ENCODE measurements at places on chromosomes 13 and 19.

DNA sequence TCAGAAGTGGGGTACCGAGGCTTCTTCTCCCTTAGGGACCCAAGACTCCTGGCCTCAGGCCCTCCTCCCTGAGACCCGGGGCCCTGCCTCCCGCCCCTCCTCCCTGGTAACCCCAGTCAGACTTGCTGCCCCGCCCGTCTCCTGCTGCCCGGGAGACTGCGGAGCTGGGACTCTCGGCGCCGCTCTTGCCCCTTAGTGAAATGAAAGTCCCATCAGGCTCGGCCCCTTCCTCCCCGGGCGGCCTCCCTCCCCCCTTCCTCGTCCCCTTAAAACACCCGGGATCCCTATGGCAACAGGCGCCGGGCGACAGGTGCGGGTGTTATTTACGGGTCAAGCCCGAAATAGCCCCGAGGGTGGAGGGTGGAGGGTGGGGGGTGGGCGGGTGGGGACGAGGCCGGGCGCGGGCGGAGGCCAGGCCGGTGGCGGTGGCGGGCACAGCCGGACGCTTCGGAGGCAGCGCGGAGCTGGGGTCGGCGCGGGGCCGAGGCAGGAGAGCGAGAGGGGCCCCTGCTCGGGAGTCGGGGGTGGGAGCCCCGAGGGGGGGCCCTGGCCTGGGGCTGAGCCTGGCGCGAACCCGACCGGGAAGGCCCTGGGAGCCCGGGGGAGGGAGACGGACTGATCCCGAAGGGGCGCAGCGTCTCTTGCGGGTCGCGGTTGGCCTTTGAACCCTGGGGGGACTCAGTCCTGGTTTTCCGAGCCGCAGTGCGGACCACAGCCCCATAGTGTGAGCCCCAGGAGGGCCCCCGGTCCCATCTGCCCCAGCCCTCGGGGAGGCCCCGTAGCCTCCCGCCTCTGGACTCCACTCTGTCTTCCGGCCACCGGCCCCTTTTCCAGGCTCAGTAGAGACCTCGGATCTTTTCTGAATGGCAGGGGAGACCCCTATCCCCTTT lies at the start of gene CACNG6:
CACNG6 (plus strand) TSS at position 414 of the 890 bp plus-strand sequence. CDS start 1,241 bp downstream, outside the sequence.
- no peak for DNase-seq

DNA sequence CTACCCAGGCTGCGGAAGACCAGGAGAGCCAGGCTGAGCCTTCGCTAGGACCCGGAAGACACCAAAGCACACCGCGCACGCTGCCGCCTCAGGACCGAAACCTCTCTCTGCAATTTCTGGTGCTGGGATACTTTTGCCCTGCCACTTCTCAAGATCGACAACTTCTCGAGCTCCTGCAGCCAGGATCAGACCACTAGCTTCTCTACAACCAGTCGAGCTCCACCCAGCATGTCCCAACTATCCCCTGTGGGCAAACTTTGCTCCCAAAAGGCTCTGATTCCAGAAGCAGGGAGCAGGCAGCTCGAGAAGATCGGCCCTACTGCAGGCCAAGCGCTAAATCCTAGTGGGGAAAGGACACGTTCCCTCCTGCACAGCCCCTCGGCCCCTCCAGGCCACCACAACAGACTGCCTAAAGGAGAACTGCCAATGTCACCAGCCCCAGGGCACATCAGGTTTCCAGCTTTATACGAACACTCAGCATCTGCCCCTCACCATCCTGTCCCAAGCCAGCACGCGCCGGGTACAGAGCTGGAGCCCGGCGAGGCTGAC lies 979 bp downstream of the AKAP8 start:
- DNase-seq: no peak

DNA sequence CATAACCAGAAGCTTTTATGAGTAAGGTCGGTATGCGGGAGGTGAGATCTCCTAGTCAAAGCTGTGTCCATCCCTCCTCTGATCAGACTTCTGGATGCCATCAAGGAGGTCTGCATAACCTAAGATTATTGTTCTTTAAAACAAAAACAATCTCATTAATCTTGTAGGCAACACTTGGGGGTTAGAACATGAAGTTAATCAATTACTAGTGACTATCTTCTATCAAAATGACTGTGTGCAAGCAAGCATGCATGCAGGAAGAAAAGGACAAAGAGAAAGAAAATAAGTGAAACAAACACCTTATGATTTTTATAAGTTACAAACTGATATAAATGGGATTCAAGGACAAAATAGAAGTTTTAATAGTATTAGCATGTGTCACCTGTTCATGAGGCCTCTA lies 2435.9 kb upstream of the PCDH20 start:
- DNase-seq: no peak

DNA sequence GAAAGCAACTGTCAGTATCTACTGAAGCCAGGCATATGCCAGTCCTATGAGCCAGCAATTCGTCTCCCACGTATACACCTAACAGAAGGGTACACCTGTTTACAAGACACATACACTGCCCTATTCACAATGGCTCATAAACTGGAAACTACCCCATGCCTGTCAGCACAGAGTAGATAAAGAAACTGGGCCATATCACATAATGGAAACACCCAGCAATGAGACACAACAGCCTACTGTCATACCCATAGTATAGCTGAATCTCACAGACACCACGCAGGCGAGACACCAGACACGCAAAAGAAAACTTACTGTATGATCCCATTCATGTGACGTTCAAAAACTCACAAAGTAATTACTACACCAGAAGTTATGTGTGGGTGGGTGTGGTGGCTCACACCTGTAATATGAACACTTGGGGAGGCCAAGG lies 15.7 kb downstream of the NOSIP start:
- DNase-seq: no peak

DNA sequence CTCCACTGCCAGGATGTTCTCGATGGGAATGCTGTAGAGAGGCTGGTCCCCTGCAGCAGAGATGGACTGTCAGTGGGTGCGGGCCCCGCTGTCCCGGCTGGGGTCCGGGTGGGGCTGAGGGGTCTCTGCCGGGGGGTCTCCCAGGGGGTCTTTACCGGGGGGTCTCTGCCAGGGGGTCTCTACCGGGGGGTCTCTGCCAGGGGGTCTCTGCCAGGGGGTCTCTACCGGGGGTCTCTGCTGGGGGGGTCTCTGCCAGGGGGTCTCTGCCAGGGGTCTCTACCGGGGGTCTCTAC lies 25.7 kb upstream of the C13orf46 start:
- no peak for DNase-seq

DNA sequence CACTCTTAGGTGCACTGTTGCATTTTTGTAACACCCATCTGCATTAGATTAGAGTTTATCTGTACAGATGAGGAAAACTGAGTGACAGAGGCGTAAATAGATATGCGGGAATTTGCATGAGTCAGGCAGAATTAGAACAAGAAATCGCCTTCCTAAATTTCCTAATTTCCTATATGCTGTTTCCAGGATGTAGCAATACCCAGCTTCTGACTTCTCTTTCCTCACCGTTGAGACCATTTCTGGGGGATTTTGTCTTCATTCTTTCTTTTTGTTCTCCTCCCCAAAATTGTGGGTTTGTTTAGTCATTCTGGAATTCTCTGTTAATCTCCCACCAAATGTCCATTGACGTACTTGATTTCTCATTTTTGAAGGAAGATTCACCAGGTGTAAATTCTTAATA lies 10.6 kb upstream of the ZNF792 start:
- no peak for DNase-seq

DNA sequence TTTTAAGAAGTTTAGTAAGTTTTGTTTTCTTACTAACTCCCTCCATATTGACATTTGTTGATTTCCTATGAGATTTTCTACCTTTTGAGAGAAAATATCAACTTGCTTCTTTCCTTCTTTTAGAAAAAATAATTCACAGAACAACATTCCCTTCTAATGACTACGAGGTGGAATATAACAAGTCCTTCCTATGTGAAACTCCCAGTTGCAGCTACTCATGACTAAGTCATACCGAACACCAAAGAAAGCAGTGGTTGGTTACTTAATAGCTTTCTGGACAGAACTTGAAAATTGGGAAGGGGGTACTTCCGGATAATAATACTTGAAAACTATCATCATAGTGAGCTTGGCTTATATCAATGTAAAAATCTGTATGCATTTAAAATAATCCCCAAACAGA lies 144.8 kb downstream of the DACH1 start:
- DNase-seq: no peak

- no peak for DNase-seq
Observed at GRCh38 chr13:77623806-77624205, 73.7 kb upstream of the SLAIN1 start.

DNA sequence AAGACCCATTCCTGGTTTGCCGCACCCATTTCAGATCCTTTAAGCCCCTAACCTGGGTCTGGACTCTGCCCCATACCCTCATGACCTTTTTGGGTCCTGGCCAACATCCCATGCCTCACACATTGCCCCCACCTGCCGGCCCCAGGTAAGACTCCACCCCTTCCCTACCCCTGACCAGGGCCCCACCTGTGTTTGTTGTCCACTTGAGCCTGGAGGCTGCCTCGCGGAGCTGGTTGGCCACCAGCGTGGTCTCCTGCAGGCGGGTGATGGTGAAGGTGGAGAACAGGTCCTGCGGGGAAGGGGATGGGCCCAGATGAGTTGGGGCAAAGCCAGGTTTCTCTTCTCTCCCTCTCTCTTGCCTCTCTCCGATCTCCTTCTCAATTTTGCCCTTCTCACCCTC lies 19.5 kb downstream of the MAN2B1 start:
- DNase-seq: no peak

DNA sequence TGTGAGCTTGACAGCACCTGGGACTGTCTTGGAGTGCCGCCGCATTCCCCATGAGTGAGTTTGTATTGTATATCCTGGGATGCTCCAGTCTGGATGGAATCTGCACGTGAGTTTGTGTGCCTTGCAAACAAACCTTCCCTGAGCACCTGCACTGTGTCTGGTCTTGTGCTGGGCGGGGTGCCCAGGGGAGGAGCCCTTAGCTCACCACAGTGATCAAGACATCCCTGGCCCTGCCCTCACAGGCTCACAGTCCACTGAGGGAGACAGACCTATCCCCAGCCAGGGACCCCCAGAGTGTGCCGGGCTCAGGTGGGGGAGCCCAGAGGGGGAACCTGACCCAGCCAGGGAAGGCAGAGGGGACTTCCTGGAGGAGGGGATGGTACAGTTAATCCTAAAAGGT lies 1.7 kb upstream of the BCAM start:
- no peak for DNase-seq

- no peak for DNase-seq
Observed at GRCh38 chr19:3335431-3336350, 30.7 kb upstream of the NFIC start.

- DNase-seq: no peak
Observed at GRCh38 chr19:47860602-47861297, 1.7 kb downstream of the TPRX2 start.

DNA sequence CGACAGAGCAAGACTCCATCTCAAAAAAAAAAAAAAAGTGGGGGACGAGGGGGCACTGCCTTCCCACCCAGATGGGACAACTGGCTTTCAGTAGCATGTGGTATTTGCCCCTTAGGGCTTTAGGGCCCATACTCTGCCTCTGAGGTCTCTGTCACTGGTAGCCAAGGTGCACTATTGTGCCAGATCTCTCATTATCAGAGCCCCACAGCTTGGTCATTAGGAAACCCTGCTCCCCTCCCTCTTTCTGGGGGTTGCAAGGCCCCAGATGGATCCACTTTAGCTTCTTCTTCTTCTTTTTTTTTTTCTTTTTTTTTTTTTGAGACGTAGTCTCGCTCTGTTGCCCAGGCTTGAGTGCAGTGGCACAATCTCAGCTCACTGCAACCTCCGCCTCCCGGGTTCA lies 11.2 kb upstream of the ZNF358 start:
- DNase-seq: no peak

GRCh38 chr19:38946229-38947010 lies 15.7 kb downstream of the MRPS12 start:
- no peak for DNase-seq

DNA sequence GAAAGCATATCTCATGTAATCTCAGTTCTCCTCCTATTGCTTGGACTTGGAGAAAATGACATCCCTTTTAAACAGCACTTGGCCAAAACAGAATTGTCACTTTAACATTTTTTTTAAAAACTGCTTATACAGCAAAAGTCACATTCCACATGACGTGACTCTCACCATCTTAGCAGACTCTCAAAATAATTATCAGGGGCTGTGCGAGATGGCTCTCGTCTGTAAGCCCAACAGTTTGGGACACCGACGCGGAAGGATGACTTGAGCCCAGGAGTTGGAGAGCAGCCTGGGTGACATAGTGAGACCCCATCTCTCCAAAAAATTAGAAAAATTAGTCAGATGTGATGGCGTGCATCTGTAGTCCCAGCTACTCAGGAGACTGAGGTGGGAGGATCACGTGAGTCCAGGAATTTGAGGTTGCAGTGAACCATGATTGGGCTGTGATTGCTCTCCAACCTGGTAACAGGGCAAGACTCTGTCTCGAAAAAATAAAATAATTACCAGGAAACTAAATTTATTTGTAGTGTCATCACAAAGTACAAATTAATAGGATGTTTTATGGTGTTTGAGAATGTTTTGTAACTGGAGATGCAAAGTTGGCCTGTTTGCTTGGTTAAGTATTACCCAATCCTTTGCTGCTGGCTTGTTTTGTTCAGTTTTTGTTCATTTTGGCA lies 8.8 kb downstream of the SAFB start:
- DNase-seq: no peak

GRCh38 chr13:113407531-113408393 lies 43.8 kb upstream of the GRTP1 start:
- DNase-seq: no peak

DNA sequence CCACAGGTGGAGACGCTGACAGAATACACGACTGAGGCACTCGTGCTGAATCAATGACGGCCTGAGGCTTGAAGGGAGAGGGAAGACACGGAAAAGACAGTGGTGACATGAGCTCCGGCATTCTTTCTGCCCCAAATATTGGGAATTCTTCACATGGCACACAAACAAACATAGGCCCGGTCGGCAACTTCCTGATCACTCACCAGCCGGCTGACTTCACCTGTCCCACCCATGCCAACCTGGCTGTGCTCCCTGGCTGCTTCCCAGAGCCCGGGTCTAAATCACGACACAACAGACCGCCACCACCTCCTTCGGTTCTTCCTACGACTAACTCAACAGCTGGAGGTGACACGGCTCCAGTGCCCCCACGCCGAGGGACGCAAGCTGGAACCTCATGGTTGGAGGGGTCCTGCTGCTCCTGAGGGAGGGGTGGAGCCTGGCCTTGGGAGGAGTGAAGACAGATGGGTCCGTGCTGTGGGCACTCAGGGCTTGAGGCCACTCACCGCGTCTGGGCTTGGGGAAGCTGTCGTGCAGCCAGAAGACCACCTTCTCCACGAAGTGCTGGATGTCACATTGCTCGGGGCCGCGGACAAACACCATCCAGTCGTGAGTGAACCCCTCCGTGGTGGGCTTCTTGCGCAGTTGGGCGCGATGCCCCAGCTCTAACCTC lies 9.6 kb downstream of the MLLT1 start:
- DNase-seq: no peak

DNA sequence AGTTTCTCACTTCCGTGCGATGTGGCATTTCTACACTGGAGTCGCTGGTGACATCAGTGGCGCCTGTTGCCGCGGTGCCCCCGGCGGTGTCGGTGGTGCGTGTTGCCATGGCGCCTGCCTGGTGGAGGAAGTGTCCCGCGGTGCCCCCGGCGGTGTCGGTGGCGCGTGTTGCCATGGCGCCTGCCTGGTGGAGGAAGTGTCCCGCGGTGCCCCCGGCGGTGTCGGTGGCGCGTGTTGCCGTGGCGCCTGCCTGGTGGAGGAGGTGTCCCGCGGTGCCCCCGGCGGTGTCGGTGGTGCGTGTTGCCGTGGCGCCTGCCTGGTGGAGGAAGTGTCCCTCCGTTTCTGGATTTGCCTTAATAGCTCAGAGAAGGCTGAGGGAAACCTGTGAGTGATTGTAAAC lies 127.6 kb downstream of the KDM4B start:
- no peak for DNase-seq

GRCh38 chr19:30161770-30162169 lies 210.4 kb upstream of the ZNF536 start:
- no peak for DNase-seq
